NCI-H2081 treated with DMSO at 0.1 percent for 48 hours (cell line): ENCODE measurements at places on chromosomes 2 and 18.

GRCh38 chr2:179855673-179856072 lies 5.7 kb downstream of the ZNF385B start:
- no peak for DNase-seq

- DNase-seq = no peak
These were observed 13.9 kb downstream of the DYSF start for GRCh38 chr2:71467180-71467815.

- no peak for DNase-seq
These were observed 121.0 kb downstream of the RAPGEF4 start for GRCh38 chr2:172856606-172857005.

- DNase-seq = no peak
These were observed 297.4 kb upstream of the GCFC2 start for GRCh38 chr2:76008001-76008702.

GRCh38 chr2:133821107-133821760 lies 253.0 kb upstream of the NCKAP5 start:
- no peak for DNase-seq

GRCh38 chr2:77512507-77512906 lies 9.7 kb downstream of the LRRTM4 start:
- DNase-seq = no peak

- no peak for DNase-seq
These were observed 61.6 kb downstream of the AAK1 start for GRCh38 chr2:69581774-69582581.

- no peak for DNase-seq
These were observed 23.1 kb downstream of the PRPF40A start for GRCh38 chr2:152694161-152694661.

GRCh38 chr2:153354377-153354776 lies 124.2 kb downstream of the RPRM start:
- no peak for DNase-seq

DNA sequence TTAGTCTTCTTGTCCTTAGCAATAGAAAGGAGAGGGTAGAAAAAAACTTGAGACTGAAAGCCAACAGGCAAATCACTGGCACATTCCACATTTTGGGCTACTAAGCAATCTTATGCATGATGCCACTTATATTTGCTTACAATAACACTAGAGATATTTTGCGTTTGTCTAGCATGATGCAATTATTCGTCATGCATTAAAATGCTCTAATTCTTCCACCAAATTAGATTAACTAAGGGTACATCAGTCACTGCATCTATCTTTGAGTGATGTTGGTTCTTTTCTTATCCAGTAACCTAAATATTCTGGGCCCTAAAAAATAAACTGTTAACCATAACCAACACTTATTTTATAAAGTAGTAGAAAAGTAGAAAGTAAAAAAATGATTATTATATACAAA lies 1311.7 kb upstream of the CDH2 start:
- no peak for DNase-seq

DNA sequence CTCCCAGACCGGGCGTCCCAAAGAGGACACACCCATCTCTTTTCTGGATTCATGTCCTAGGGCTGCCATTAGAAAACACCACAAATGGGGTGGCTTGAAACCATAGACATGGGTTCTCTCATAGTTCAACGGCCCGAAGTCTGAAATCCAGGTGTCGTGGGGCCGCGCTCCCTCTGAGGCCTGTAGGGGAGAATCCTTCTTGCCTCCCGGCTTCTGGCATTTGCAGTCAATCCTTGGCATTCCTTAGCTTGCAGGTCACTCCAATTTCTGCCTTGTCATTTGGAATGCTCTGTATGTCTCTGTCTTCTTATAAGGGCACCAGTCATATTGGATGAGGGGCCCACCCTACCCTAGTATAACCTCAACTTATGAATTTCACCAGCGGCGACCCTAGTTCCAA lies 65.1 kb downstream of the CYB5A start:
- DNase-seq = no peak

DNA sequence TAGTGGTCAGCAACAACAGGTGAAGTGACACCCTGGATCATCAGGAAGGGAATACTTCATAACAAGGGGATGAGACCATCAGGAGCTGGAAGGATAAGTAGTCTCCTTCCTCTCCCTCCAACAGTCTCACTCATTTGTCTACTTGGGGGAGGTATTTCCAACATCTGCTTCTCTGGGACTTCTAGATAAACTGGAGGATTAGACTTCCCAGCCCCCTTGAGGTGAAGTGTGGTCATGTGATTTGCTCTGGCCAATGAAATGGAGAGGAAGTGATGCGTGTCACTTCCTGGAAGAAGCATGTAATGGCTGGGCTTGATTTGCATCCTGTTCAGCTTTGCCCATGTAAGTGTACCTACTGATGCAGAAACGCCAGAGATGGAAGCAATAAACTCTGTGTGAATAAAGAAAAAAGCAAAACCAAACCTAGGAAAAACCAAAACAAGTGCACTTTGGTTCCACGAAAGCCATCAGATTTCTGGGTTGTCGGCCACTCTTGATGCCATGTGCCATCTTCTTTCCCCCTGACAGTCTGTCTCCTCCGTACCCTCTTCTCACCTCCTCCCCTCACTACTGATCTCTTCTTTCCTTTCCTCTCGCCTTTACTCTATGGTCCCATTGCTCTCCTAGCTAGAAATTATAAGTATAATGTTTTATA lies 76.1 kb upstream of the DNMT3A start:
- DNase-seq = no peak

GRCh38 chr2:177843188-177843587 lies 229.4 kb downstream of the PDE11A start:
- DNase-seq = no peak

GRCh38 chr2:122390406-122390805 lies 635.0 kb downstream of the TSN start:
- DNase-seq = no peak

- no peak for DNase-seq
These were observed 24.0 kb downstream of the HS1BP3 start for GRCh38 chr2:20626698-20627513.
